ENCODE measurements at places on chromosomes 16 and 17.

DNA sequence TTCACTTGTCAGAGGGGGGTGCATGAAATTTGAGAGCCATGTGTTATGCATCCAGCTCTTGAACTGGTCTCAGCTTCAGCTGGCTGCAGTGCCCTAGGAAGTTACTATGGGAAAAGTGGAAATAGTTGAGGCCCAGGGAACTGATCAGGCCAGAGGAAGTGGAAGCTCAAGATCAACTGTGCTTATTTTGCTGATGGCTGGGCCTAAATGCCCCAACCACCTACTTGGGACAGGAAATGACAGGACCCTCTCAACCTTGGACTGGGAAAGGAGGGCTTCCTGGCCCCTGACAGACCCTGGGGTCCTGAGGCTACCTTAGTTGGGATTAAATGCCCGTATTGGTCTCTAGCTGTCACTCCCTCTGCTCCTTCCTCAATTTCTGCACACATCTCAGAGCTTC lies 1.2 kb upstream of the TAOK2 start:
- no peak for DNase-seq

GRCh38 chr16:89374393-89374960 lies 115.9 kb downstream of the ANKRD11 start:
- no peak for DNase-seq

GRCh38 chr16:62041401-62041800 lies 5.2 kb upstream of the CDH8 start:
- no peak for DNase-seq

GRCh38 chr16:695355-696089 lies 5.3 kb upstream of the WDR24 start:
- no peak for DNase-seq

DNA sequence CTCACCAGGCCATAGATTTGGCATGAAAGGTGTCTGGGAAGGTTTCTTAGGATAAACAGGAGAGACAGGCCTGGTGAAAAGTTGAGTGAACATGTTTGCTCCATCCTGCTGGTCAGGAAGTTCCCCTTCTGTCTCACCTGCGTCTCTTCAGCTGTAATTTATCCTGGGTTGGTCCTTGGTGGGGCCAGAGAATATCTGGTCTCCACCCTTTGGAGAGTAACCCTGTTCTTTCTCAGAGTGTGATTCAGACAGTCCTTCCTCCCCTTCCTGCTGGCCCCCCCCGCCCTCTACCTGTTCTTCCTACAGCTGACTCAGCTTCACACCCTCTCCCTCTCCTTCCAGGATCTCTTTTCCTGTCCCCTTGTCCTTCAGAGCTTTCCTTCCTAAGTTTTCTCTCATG lies 17.1 kb downstream of the MINK1 start:
- no peak for DNase-seq

All from anterior cingulate cortex (tissue), 58 donors.